GM12865 (cell line): ENCODE measurements at places on chromosomes 11 and 22.

DNA sequence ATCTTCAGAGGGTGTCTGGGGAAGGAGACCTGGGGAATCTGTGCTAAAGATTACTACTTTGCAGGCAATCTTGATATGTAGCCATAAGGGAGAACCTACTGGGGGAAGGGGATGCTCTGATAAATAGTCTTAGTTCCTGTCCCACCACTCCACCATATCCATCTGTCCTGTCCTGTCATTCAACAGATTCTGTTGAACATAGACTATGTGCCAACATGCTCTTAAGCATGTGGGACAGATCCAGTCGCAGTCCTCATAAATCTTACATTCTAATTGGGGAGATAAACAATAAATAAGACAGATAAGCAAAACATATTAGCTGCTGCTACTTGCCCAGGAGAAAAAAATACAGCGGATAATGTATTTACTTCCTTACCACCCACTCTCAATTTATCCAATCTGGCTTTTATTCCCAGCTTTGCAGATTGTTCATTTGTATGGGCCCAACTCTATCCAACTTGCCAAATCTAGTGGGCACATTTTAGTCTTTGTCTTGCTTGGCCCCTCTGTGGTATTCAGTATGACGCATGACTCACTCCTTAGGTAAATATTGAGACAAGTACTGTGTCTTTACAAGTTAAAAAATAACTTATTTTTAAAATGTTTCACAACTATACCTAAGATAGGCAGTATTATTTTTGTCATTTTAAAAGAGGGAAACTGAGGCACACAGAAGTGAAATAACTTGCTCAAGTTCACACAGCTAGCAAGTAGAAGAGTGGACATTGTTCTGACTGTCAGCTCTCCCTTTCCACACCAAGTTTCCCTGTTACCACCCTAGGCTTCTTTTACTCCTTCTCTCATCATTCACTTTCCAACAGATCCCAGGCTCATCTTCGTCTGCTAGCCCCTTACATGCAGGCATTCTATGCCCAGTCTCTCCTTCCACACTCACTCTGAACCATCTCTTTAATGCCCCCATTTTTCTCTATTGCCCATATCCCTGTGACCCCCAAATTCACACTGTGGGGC is 133.6 kb upstream of the SESN3 start:
- no peak for DNase-seq

- no peak for DNase-seq
Measured at GRCh38 chr22:48574776-48575617, 1252.7 kb downstream of the BRD1 start.

DNA sequence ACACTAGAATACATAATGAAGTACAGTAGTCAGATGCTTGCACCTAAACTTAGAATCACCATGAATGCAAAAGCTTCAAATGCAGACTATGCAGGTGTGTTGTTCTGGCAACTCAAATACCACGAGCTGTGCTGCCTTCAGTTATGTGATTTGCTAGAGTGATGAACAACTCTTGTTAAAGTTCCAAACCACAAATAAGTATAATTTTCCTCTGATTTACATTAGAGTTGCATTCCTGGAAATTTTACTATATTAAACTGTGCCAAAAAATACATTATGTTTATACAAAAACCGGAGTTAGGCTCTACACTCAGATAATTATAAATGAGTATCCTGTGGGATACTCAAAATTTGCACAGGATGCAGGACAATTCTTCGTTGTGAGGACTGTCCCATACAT is 3.0 kb downstream of the TMEM218 start:
- no peak for DNase-seq

DNA sequence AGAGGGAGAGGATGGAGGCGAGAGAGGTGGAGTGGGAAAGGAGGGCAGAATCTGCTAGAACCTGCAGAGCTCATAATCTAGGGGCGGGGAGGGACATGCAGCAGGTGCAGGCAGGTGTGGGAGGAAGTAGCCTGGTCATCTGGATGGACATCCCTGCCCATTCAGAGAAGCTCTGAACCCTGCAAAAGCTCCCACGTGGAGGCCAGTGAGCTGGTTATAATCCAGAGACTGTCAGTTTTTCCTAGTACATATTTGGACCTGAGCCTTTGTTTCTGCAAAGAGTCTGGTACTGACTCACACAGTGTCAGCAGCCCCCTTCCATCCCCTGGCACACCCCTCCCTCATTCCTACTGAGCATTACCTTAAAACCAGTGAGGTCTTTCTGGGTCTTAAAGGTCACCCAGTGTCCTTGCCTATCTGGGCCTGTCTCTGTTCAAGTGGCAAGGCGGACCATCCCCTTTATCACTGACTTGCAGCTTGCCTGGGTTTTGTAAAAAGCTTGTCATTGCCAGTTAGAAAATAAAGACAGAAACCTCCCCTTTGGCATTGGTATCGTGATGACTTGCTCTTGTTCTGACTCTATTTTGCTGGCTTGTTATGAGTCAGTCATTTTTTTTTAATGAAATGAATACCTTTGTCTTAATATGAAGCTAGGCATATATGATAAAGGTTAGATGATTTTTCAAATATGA is 26.1 kb downstream of the PTPRJ start:
- DNase-seq: peak; percentile 88

GRCh38 chr11:125083312-125084056 is 20.4 kb downstream of the SLC37A2 start:
- no peak for DNase-seq

DNA sequence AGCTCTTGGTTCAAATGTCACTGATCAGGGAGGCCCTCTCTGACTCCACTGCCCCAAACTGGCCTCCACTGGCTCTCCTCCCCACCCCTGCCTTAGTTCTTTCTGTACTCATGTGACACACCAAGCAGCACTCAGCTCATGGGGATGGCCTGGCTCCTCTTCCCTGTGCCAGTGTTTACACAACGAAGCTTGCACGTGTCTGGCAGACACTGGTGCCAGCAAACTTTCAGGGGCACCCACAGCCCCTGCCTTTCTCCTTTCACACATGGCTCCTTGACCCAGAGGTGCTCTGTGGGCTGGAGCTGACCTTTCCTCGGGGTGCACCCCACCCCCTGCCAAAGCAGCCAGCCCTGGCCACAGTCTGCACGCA is 37.6 kb upstream of the PARVG start:
- DNase-seq: no peak

DNA sequence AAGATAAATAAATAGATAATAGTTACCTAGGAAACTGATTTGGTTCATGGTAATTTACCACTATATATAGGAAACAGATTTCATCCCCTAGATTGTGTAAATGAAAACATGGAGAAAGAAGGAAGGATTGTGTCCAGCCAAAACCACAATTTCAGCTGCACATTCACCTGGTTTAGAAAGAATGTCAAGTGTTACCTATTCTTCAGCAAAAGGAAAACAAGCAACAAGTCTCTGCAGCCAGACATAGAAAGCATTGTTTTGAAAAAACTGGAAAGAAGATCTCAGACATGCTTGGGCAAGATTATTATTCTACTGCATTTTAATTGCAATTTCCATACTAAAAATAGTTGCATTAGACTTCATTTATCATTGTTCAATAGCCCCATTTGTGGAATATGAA is 8.8 kb upstream of the BMAL1 start:
- DNase-seq: no peak

- DNase-seq: peak; percentile 8
Measured at GRCh38 chr11:46808799-46809431, 37.2 kb downstream of the CKAP5 start.

DNA sequence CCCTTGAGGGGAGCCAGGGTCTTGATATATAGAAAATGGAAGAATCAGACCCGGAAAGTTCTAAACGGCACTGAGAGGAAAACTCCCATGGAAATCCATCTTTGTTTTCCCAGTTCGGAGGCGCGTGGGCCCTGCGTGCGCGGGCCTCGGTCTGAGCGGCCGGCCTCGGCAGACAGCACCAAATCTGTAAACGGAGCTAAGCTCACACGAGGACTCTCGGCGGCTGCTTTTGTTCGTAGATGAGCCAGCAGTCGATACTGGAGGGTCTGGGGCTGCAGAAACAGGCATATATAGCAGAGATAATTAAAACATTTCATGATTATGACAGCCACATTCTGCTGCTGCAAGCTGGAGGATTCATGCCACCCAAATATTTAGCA is 68.5 kb upstream of the PPARA start:
- no peak for DNase-seq

GRCh38 chr22:44026630-44027511 is 2.8 kb downstream of the PARVB start:
- DNase-seq: peak; percentile 96

DNA sequence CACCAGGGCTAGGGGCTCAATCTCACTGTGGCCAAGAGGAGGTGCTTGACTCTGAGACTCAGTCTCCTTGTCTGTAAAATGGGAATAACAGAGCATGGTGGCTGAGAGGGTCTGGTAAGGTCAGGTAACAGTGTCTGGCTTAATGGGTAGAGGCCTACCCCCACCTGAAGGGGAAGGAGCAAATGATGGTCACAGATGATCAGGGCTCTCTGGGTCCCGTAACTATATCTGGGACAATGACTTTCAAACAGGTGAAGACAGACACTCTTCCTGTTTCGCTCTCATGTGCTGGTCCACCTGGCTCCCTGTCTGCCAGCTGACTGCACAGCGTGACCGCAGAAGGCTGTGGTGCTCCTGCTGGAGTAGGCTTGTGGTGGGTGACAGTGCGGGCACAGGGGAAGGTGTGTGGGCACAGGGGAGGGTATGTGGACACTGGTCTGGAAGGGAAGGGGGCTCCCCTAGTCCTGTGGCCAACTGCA is 4.0 kb downstream of the A4GALT start:
- DNase-seq: peak; percentile 83

DNA sequence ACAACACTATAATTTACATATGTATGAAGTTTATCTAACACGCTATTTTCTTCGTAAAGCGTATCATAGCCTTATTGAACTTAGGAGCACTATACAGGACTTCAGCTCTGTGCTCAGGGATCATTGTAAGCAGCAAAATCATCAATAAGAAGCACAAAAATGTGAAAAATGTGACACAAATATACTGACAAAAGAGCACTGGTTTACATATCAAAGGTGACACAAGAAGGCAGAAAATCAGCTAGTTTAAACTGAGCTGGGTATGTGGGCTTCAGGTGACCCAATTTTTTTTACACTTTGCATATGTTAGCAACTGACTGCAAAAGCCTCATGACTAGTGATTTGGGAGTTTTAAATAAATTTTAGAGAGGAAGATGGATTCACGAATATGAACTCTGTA is 215.2 kb upstream of the CHORDC1 start:
- DNase-seq: no peak

DNA sequence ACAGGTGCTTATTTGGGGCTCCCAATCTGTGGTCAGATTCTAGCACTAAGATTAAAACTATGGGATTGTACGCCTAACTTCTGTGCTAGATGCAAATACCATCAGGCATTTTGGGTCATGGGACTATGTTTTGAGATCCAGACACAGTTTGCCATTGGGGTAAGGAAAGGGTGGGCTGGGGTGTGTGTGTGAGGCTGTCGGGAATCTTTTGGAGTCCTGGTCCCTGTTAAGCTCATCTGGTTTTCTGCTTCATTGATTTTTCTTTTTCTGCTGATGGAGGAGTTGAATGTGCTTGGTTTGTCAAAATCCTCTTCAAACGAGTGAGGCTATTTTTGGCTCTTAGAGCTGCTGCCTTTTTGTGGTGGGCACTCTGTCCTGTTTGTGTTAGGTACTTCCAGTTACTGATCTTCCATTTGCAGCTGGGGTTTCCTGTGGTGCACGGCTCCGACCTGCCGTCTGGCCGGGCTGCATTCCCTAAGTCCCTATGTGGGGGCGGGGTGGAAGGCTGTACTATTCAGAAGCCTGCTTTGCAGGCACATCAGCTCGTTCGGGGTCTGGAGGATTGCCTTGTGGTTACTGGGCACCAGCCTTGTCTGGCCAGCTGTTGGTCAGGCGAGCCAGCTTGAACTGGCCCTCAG is 2.9 kb downstream of the BCR start:
- no peak for DNase-seq
